ENCODE measurements at places on chromosomes 4 and X. TPM values are rescaled to one million over a fixed set of nuclear protein-coding genes. Genes with fewer than 3 reads are reported as not detected.

Gene PCDH10
- total RNA-seq: not detected

Gene PCDH19
- not detected for total RNA-seq

Gene STK32B
- not detected for total RNA-seq

GRCh38 chrX:149151805-149152757 is 353.0 kb downstream of the IDS start:
- no peaks in the 10 kb centered on the region for H3K36me3 ChIP-seq
- H3K4me1 ChIP-seq: no peaks in the 10 kb centered on the region
- no peaks in the 10 kb centered on the region for H3K27me3 ChIP-seq
- no peak overlapping the region for H3K4me3 ChIP-seq

- H3K36me3 ChIP-seq: no peaks in the 10 kb centered on the region
- H3K4me3 ChIP-seq: no peak overlapping the region
- no peaks in the 10 kb centered on the region for H3K4me1 ChIP-seq
- DNase-seq: no peak
Observed at GRCh38 chr4:24840826-24841543, 45.6 kb downstream of the SOD3 start.

DNA sequence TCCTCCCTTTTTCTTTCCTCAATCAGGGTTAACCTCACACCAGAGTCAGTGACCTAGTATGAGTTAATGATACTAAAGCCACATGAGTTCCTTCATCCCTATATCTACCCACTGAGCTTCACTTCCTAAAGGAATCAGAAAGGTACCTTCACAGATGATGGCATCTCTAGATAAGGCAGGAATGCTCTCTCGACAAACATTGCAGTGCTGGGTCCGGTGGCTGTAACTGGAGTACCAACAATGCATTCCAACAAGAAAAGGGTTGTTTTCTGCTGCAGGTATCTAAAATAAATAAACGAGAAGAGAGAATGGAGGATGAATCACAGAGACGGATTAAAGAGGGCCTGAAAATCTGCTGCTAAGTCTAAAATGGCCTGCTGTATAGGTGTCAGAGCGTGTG is 66.7 kb downstream of the DGKK start:
- H3K27me3 ChIP-seq: no peaks in the 10 kb centered on the region
- no peak for DNase-seq
- no peaks in the 10 kb centered on the region for H3K4me1 ChIP-seq
- H3K27ac ChIP-seq: no peak overlapping the region

- no peak overlapping the region for H3K4me3 ChIP-seq
- DNase-seq: no peak
- H3K27me3 ChIP-seq: peaks cover 5% of the 10 kb centered on the region
- no peaks in the 10 kb centered on the region for H3K4me1 ChIP-seq
- H3K27ac ChIP-seq: no peak overlapping the region
Observed at GRCh38 chrX:9927698-9928482, 39.3 kb upstream of the CLDN34 start.

- H3K4me1 ChIP-seq: peaks cover 53% of the 10 kb centered on the region
- H3K4me3 ChIP-seq: no peak overlapping the region
- H3K27ac ChIP-seq: peak overlapping the region; percentile 7
- H3K27me3 ChIP-seq: no peaks in the 10 kb centered on the region
- DNase-seq: no peak
- peaks cover 80% of the 10 kb centered on the region for H3K36me3 ChIP-seq
Observed at GRCh38 chrX:78958419-78959116, 13.4 kb downstream of the P2RY10 start.

DNA sequence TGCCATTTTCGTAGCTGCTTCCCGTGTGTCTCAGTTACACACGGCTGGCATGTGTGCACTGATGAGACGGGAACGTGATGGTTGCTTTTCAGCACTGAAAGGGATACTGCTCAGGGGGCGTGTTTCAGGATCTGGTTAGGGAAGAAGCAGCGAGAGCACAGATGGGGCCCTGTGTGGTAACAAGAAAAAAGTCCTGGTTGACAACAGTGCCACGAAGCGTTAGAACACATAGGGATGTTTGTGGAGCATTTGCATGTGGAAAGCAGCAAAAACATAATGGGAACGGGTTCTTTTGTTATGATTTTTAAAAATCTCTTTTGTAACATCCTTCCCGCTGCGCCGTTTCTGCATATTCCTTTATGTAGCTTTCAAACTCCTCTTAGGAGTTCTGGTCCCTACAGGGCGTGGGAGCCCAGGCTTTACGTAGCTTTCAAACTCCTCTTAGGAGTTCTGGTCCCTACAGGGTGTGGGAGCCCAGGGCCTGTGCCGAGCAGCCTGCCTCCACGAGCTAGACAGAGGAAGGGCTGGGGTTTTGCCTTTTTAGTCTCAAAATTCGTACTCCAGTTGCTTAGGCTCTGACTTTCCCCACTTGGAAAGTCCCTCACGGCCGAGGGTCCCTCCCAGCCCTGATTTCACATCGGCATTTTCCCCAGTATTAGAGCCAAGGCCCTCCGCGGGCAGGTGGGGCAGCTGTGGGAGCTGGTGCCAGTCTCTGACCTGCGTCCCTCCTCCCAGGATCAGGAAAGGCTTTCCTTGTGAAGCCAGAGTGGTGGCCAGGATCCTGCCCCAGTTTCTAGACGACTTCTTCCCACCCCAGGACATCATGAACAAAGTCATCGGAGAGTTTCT is 11.0 kb upstream of the MSANTD1 start:
- no peaks in the 10 kb centered on the region for H3K36me3 ChIP-seq
- no peak for DNase-seq
- peaks cover 7% of the 10 kb centered on the region for H3K4me1 ChIP-seq
- H3K27me3 ChIP-seq: no peaks in the 10 kb centered on the region
- H3K4me3 ChIP-seq: no peak overlapping the region
- H3K27ac ChIP-seq: no peak overlapping the region

- H3K36me3 ChIP-seq: no peaks in the 10 kb centered on the region
- no peaks in the 10 kb centered on the region for H3K4me1 ChIP-seq
- no peak for DNase-seq
- no peak overlapping the region for H3K4me3 ChIP-seq
Observed at GRCh38 chr4:128603081-128603480, 206.4 kb upstream of the JADE1 start.

DNA sequence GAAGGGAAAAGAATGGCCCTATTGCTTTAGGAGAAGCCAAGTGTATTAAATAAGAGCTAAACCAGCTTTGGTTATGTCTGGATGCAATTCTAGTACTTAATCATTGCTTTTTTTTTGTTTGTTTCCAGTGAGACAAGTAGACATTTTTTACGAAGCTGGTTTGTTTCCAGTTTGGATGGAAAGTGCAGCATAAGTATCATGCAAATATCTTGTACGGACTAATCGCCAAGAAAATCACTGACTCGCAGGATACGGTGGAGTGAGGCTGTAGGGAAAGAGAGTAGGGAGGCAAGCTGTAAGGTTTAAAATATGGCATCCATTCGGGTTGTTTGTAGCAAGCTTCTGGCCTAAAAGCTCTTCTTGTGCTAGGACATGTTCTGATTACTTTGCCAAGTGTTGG is 64.8 kb downstream of the HPGD start:
- H3K4me3 ChIP-seq: no peak overlapping the region
- no peaks in the 10 kb centered on the region for H3K4me1 ChIP-seq
- H3K36me3 ChIP-seq: no peaks in the 10 kb centered on the region
- no peaks in the 10 kb centered on the region for H3K27me3 ChIP-seq
- DNase-seq: no peak
- no peak overlapping the region for H3K27ac ChIP-seq

DNA sequence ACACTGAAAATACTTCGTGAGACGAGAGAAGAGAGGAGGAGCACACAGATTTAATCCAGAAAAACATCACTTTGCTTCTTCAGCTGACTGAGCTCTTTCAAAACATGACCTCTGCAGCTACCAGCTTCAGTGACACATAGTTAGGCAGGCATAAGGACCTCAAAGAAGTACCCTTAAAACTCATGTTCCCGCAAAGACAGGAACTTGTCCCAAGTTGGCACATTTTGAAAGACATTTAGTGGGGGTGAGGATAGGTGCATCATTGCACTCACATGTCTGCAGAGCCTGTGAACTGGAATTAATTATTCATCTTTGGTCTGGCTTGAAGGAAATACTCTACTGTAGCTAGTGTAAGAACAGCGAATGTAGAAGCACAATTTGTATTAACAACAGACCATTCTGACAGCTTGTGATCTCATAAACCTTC is 221.8 kb downstream of the MGST2 start:
- no peak overlapping the region for H3K27ac ChIP-seq
- H3K4me3 ChIP-seq: no peak overlapping the region
- H3K4me1 ChIP-seq: peaks cover 7% of the 10 kb centered on the region
- peaks cover 2% of the 10 kb centered on the region for H3K36me3 ChIP-seq
- peaks cover 6% of the 10 kb centered on the region for H3K27me3 ChIP-seq

DNA sequence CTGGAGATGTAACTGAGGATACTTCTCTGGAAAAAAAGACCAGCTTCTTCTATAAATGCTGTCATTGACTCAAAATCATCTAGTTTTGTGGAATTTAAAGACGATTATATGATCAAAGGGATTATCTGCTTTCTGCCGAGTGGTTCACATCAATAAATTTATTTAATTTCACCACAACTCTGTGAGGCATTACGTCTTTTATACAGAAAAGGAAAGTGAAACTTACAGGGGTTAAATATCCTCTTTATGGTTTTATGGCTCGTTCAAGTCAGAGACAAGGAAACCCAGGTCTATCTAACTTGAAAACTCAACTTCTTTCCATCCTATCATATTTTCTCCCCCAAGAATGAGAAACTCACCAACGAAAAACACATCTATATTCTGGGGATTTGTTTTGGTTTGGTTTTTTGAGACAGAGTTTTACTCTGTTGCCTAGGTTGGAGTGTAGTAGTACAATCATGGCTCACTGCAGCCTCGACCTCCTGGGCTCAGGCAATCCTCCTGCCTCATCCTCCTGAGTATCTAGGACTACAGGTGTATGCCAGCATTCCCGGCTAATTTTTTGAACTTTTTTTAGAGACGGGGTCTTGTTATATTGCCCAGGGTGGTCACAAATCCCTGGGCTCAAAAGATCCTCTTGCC is 377.9 kb upstream of the EMCN start:
- no peak for DNase-seq
- no peaks in the 10 kb centered on the region for H3K27me3 ChIP-seq
- H3K4me3 ChIP-seq: peak overlapping the region; percentile 74
- peaks cover 15% of the 10 kb centered on the region for H3K4me1 ChIP-seq

DNA sequence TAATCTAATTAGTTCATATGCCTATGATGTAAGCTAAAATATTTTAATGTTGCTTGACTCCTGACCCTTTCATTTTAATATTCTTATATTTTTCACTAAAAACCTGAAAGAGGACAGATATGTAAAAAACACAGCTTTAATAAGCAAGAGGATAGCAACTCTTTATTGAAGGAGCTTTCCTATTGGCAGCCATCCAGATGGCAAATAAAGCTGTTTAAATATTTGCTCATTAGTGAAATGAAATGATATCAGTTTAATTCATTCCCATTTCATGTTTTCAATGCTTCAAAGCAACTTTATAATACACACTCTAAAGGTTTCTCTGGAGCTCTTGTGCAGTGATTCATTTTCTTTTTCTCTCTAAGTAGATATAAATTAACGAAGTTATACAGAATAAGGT is 473.4 kb downstream of the PCDH7 start:
- H3K4me1 ChIP-seq: no peaks in the 10 kb centered on the region
- DNase-seq: no peak
- no peaks in the 10 kb centered on the region for H3K27me3 ChIP-seq

All from activated CD8-positive, alpha-beta memory T cell treated with anti-CD3 and anti-CD28 coated beads, Interleukin-2, amount 10 ng/mL, durations not matched to agents 7 days and 5 days (primary cell).